ENCODE measurements at places on chromosomes 13 and 19.

DNA sequence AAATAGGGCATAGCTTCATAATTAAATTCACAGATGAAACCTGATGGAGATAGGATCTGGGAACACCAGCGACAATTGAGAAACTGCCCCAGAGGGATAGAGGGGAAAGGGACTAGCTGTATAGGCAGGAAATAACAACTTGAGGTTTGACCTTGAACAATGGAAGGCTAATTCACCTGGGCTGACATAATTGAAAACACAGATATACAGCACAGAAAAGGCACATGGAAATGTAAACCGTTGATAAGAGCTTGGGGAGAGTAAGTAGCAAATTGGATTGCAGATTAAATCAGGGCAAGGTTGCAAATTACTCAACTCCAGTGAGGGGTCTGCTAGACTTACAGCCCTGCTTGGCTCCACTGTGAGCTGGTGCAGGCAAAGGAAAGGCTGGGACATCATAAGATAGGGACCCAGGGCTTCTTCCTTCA lies 246.7 kb downstream of the DLEU7 start:
- no peak for DNase-seq

GRCh38 chr19:7953060-7953459 lies 9.6 kb upstream of the TIMM44 start:
- DNase-seq: no peak

DNA sequence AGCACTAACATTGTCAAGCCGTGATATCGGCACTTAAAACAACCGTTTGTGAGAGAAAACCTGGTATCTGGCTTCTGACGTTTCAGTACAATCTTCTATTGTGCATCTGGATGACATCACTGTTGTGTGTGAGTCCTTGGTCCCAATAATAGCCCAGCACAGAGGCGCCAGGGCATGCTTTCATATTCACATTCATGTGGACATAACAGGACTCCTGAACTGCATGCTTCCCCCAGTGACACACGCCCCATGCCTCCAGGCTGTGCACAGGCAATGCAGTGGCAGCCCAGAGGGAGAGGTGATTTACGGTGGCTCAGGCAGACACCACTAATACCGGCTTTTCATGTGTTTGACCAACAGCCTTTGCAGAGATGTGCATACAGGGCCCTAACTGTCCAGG lies 58.1 kb downstream of the MRPL57 start:
- DNase-seq: no peak

- no peak for DNase-seq
Measured at GRCh38 chr19:29535214-29535831, 9.5 kb downstream of the VSTM2B start.

GRCh38 chr19:566403-566802 lies 6.0 kb upstream of the BSG start:
- DNase-seq: no peak

- DNase-seq: no peak
Measured at GRCh38 chr13:110186231-110186855, 120.6 kb downstream of the COL4A1 start.

- no peak for DNase-seq
Measured at GRCh38 chr19:5070930-5071329, 102.0 kb downstream of the KDM4B start.

GRCh38 chr19:39036581-39036980 lies 4.2 kb upstream of the FBXO27 start:
- no peak for DNase-seq

- DNase-seq: no peak
Measured at GRCh38 chr13:42396901-42397655, 125.1 kb downstream of the AKAP11 start.

GRCh38 chr19:15159251-15159650 lies 41.5 kb downstream of the NOTCH3 start:
- no peak for DNase-seq

DNA sequence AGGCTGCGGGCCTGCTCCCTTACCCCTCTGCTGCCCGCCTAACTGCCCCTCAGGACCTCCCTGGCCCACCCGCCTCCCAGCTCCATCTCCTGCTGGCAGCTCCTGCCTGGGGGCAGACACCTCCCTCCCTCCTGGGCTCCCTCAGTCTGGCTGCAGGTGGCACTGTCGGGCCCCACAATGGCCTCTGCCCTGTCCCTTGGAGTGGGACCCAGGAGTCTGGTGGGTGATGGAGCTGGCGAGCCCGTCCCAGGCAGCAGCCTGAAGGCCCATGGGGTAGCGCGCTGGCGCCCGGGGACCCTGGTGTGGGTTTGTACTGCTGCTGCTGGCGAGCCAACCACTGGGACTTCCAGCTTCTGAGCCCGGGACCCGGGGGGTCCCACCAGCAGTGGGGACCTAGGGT lies 83.6 kb downstream of the KDM4B start:
- no peak for DNase-seq

- peak; percentile 54 for DNase-seq
Measured at GRCh38 chr19:12665281-12665573, 1.3 kb downstream of the MAN2B1 start.

- no peak for DNase-seq
Measured at GRCh38 chr13:35675651-35676050, 199.2 kb upstream of the MAB21L1 start.

DNA sequence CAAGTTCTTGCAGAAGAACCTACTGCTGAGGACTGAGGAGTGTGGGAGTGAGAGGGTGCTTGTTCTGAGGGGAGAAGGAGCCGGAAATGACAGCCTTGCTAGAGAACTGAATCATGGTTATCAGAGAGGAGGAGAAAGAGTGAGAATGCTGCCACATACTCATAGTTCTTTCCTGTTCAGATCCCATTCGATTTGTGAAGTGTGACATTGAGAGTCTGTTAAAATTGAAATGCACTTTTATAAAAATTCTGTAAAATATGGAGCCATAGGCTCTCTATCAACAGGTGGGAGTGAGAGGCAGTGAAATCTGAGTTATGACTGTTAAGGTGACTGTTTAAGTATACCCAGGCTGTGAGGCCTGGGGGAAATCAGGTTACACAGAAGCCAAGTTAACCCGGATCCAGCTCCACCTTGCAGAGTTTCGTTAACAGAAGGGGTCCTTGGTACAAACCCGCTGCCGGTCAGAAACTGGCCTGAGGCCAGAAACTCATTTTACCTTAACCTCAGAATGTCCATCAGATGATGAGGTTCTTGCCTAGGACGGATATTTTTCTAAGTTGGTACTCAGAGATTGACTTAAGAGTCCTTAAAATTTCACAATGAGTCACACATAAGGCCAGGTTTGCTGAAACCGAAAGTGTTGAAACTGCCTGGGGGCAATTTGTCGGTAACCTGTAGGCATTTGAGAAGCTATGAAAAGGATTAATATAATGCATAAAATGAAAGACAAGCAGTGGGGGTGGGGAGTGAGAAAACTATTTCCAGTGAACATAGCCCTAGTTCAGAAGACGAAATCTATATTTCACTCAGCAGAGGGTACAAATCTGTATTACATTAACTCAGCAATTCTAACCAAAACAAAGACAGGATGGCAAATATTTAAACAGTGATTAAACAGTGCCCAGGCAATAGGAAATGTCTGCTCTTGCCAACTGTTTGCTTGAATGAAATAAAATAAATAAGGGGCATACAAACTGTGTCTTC lies 350.5 kb downstream of the KCNRG start:
- peak; percentile 43 for DNase-seq

DNA sequence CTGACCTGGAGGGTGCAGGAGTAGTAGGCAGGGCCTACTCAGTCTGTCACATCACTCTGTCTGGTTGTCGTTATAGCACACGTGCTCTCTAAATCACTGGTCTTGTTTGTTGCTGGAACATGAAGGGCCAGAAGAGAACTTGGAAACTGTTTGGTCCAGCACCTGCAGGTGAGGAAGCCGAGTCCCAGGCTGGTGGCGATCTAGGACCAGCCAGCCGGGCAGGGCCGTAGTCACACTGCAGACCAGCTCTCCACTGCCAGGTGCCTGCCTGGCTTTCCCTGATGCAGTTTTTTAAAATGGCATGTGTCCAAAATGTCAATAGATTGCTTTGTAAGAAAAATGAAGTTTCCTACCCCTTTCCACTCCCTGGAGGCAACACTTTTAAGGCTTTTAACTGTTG lies 53.7 kb downstream of the GGACT start:
- no peak for DNase-seq

- DNase-seq: no peak
Measured at GRCh38 chr19:3187662-3188511, 2.2 kb downstream of the NCLN start.

DNA sequence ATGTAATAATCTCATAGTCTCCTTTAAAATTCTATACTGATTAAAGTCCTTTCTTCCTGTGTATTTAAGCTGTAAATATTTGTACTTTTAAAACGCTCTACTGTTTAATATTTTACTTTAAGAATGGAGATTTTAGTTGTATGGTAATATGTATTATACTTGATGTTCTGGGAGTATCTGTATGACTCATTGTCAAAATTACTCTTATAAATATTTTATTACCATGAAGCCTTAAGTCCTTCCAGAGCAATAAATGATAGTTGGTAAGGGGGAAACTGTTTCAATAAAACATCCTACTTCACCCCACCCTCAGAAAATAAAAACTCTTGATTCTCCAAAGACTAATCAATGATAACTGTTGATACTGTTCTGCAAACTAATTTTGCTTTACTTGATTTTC lies 6.4 kb downstream of the PCDH9 start:
- DNase-seq: no peak

GRCh38 chr19:49442771-49443365 lies 1.5 kb upstream of the SLC17A7 start:
- DNase-seq: no peak

DNA sequence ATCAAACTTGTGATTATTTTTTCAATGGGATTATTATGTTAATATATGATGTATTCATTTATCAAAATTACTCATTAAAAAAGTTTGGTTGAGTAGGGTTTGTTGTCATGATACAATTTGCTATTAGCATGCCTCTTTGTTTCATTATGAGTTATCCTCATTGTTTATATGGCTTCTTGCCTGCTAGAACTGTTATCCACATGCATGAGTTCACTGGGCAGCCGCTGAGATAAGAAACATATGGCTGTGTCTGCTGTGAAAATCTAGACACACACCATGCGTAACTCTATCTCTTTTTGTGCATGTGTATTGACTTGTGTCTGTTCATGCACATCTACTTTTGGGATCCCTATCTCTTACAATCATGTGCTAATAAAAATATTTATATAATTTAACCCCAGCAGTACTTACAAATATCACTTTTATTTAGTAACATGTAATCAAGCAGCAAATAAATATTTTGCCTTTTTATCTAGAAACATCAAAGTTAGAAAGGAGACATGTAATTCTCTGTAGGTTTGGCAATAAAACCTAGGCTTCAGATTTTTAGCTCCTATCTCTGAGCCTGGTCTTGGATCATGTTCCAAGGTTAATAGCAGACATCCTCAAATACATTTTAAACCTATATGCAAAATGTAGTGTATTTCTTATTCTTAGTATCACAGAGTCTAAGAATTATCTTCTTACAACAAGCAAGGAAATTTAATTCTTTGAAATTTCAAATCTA lies 11.2 kb upstream of the KLF12 start:
- no peak for DNase-seq

DNA sequence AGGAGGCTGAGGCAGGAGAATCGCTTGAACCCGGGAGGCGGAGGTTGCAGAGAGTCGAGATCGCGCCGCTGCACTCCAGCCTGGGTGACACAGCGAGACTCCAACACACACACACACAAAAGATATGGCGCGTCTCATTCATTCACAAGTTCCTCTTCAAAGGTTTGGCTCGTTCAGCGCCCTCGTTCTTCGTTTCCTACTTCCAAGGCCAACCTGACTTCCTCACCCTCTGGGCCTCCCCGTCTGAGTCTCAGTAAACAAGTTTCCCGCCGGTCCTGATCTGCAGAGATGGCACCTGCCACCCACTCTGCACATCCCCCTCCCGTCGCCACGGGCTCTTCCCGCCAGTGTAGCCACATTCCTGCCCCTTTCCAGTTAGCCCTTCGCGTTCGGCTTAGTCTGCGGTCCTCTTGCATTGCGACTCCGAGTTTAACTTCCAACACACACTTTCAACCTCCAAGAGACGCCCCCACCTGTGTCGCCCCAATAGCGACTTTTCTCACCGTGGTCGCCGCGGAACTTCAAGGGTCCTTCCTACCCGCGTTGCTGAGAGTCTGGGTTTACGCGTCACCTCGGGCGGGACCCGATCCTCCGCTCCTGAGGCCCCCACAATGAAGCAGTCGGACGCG lies 1.3 kb upstream of the BSG start:
- peak; percentile 72 for DNase-seq

DNA sequence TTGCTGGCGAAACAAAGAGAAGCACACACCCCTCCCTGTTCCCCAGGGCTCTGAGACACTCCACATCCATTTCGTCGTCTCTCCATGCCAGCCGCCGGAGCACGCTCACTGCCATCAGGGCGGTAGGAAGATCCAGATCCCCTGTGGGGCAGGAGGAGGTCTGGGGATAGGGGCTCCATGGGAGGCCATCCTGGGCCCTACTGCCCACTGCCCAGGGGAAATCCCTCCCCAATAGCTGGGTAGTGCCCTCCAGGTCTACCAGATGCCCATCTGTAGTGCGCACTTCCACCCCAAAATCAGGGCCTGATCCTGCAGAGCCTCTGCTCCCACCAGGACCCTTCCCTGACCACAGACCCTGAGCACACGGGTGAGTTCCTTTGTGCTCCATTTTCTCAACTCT lies 80.3 kb downstream of the EFNB2 start:
- DNase-seq: no peak

GRCh38 chr13:99133848-99134247 lies 66.8 kb upstream of the UBAC2 start:
- DNase-seq: no peak

DNA sequence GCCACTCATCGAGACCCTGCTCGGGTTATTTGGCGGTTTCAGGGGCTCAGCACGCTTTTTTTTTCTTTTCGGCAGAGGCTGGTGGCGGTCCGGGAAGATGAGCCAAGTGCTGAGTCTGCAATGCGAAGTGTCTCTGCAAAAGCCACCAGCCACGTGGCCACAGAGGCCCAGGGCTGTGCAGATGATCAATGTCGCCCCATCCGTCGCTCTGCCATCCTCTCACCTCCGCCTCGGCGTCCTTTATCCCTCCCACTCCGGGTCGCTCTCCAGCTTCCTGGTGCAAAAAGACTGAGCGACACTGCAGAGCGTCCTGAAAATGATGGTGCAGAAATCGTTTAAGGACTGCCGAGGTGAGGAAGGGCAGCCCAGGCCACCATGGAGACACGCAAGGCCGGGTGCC lies 55.0 kb downstream of the TINCR start:
- no peak for DNase-seq

DNA sequence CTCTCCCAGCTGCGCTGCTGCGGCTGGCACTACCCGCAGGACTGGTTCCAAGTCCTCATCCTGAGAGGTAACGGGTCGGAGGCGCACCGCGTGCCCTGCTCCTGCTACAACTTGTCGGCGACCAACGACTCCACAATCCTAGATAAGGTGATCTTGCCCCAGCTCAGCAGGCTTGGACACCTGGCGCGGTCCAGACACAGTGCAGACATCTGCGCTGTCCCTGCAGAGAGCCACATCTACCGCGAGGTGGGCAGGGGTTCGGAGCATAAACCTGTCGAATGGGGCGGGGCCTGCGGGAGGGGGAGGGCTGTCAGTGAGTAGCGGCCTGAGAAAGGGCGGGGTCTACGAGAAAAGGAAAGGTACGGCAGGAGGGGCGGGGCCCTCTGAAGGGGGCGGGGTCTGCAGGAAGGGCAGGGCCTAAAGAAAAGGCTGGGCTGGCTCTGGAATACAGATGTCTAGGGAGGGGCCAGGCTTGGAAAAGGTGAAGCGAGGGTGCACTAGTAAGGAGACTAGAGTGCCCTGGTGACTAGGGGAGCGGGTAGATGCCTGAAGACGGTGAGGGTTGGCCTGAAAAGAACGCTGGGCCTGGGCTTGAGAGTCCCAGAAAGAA lies 3.6 kb downstream of the CD37 start:
- no peak for DNase-seq

Measured in central memory CD4-positive, alpha-beta T cell (primary cell).